CD4-positive, alpha-beta memory T cell (primary cell): ENCODE measurements at places on chromosomes 5 and 9.

- H3K4me1 ChIP-seq: no peaks in the 10 kb centered on the region
- no peak overlapping the region for H3K27ac ChIP-seq
- DNase-seq: no peak
- no peaks in the 10 kb centered on the region for H3K27me3 ChIP-seq
Measured at GRCh38 chr5:139212906-139213305, 14.7 kb upstream of the SIL1 start.

- no peak overlapping the region for H3K4me3 ChIP-seq
- H3K4me1 ChIP-seq: no peaks in the 10 kb centered on the region
- DNase-seq: no peak
- no peak overlapping the region for H3K27ac ChIP-seq
- no peaks in the 10 kb centered on the region for H3K36me3 ChIP-seq
- H3K27me3 ChIP-seq: no peaks in the 10 kb centered on the region
Measured at GRCh38 chr9:126342621-126343031, 16.0 kb downstream of the MVB12B start.

DNA sequence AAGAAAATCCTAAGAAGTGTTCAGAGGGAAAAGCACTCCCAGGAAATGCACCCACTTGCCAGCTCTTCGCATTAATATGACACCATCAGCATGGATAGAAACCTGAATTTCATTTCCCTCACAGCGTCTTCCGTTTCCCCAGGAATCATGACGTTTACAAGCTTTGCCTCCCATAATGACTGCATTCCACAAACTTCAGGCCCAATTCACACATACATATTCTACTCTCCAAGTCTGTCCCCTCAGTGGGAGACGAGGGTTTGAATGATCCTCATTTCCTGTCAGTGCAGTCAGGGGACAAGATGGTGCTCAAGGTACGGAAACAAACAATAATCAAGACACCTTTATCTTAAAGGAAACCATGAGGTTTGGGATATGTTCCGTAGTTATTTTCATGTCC lies 44.9 kb upstream of the MAN2A1 start:
- no peak overlapping the region for H3K27ac ChIP-seq
- no peak for DNase-seq
- no peaks in the 10 kb centered on the region for H3K36me3 ChIP-seq
- no peak overlapping the region for H3K4me3 ChIP-seq
- H3K27me3 ChIP-seq: no peaks in the 10 kb centered on the region
- H3K4me1 ChIP-seq: no peaks in the 10 kb centered on the region

DNA sequence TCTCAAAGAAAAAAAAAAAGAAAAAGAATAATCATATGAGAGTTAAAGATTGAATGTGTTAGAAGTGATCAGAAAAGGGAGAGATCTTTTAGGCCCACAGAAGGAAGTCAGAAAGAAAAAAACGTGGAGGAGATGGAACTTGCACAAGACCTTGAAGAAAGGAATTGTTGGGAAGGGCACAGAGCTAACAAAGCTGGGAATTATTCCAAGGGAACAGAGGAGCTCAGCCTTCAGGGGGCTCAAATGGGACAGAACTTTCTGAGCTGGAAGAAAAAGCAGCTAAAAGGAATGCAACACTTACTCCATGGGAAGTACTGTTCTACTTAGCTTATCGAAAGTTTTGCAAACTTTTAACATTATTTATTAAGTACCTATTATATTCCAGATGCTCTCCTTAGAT lies 153.4 kb upstream of the ADRA1B start:
- no peaks in the 10 kb centered on the region for H3K4me1 ChIP-seq
- no peaks in the 10 kb centered on the region for H3K27me3 ChIP-seq
- H3K27ac ChIP-seq: no peak overlapping the region

DNA sequence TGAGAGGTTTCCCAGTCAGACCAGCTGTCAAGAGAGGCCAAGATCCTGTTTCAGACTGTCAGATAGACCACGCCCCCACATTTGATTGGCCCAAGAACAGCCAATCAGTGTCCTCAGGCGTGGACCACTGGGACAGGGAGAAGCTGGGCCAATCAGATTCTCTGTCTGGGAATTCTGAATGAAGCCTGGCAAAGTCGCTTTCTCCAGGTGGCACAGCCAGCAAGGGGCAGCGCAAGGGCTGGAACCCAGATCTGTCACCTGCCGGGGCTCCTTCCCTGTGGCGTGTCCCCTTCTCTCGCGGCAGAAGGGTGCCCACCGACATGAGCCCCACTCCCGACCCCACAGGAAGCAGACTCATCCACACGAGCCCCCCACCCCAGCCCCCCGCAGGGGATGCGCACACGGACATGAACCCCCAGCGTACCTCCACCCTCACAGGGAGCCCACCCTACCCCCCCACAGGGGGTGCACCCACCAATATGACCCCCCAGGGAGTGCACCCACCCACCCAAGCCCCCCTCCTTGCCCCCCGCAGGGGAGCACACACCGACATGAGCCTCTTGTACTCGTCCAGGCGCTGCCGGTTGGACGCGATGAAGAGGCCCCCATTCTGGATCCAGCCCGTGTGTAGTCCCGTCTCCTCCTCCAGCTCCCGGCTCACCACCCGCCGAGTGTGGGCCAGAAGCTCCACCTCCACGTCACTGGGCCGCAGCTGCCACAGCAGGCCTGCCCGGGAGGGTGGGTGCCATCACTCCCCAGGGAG lies 6.1 kb downstream of the SARDH start:
- no peak overlapping the region for H3K27ac ChIP-seq
- no peak overlapping the region for H3K4me3 ChIP-seq
- H3K4me1 ChIP-seq: peaks cover 3% of the 10 kb centered on the region
- H3K36me3 ChIP-seq: no peaks in the 10 kb centered on the region

DNA sequence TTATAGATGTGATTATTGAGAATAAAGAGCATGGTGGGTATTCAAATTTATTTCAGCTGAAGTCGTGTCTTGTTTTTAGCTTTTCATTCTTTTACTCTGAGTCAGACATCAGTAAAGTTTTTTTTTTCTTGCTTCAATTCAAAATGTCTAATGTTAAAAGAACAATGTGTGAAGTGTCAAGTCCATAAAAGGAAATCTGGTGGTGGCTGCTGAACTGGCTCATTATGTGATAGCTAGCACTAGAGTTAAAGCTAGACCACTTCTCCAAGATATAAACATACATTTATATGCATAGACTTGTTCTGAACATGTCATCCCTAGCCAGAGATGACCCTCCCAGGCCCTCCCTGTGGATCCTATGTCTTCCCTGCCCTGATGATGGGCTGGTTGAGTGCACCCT lies 338.3 kb downstream of the RAB3C start:
- no peak overlapping the region for H3K4me3 ChIP-seq
- H3K27me3 ChIP-seq: no peaks in the 10 kb centered on the region
- no peak for DNase-seq
- no peak overlapping the region for H3K27ac ChIP-seq

- H3K4me3 ChIP-seq: no peak overlapping the region
- H3K36me3 ChIP-seq: no peaks in the 10 kb centered on the region
- no peaks in the 10 kb centered on the region for H3K4me1 ChIP-seq
- DNase-seq: no peak
Measured at GRCh38 chr9:37382982-37383357, 39.5 kb upstream of the GRHPR start.

- H3K36me3 ChIP-seq: no peaks in the 10 kb centered on the region
- no peaks in the 10 kb centered on the region for H3K27me3 ChIP-seq
- no peak for DNase-seq
- no peak overlapping the region for H3K4me3 ChIP-seq
Measured at GRCh38 chr5:851076-851475, 290 bp upstream of the ZDHHC11 start.

- H3K27ac ChIP-seq: no peak overlapping the region
- no peaks in the 10 kb centered on the region for H3K36me3 ChIP-seq
- no peak overlapping the region for H3K4me3 ChIP-seq
- no peaks in the 10 kb centered on the region for H3K4me1 ChIP-seq
Measured at GRCh38 chr9:91986248-91986647, 36.2 kb upstream of the ROR2 start.

GRCh38 chr9:81344366-81344765 lies 345.0 kb downstream of the TLE1 start:
- H3K4me3 ChIP-seq: no peak overlapping the region
- H3K27me3 ChIP-seq: no peaks in the 10 kb centered on the region
- no peak for DNase-seq
- no peaks in the 10 kb centered on the region for H3K36me3 ChIP-seq
- no peaks in the 10 kb centered on the region for H3K4me1 ChIP-seq

- no peak overlapping the region for H3K4me3 ChIP-seq
- DNase-seq: no peak
- H3K27ac ChIP-seq: no peak overlapping the region
- no peaks in the 10 kb centered on the region for H3K27me3 ChIP-seq
- no peaks in the 10 kb centered on the region for H3K36me3 ChIP-seq
- H3K4me1 ChIP-seq: peaks cover 86% of the 10 kb centered on the region
Measured at GRCh38 chr5:68242743-68243142, 27.2 kb downstream of the PIK3R1 start.

DNA sequence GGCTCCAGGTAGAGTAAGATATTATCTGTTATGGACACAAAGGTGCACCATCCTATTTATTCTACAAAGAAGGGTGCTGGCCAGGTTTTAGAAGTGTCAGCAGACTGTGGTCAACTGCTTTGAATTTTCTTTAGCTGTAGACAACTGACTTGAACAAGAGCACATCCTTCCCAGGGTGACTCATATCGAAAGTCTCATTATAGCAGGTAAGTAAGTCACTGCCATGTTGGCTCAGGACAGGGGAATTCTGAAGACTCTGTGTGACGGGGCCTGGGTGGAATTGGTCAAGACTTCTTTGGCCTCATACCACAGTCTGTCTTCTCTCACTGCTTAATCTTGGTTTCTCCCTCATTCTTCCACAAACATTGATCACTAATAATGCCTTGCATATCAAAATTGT lies 214.5 kb upstream of the CDH9 start:
- no peaks in the 10 kb centered on the region for H3K27me3 ChIP-seq
- no peaks in the 10 kb centered on the region for H3K36me3 ChIP-seq
- no peaks in the 10 kb centered on the region for H3K4me1 ChIP-seq
- DNase-seq: no peak

- H3K27ac ChIP-seq: no peak overlapping the region
- no peaks in the 10 kb centered on the region for H3K4me1 ChIP-seq
- H3K36me3 ChIP-seq: no peaks in the 10 kb centered on the region
- no peaks in the 10 kb centered on the region for H3K27me3 ChIP-seq
Measured at GRCh38 chr9:13252852-13253251, 26.6 kb downstream of the MPDZ start.

- DNase-seq: no peak
- H3K4me1 ChIP-seq: no peaks in the 10 kb centered on the region
- no peaks in the 10 kb centered on the region for H3K27me3 ChIP-seq
- H3K36me3 ChIP-seq: no peaks in the 10 kb centered on the region
Measured at GRCh38 chr5:161697001-161697400, 11.5 kb downstream of the GABRA6 start.

GRCh38 chr9:96453625-96454024 lies 3.7 kb downstream of the HABP4 start:
- DNase-seq: no peak
- no peak overlapping the region for H3K4me3 ChIP-seq
- no peaks in the 10 kb centered on the region for H3K36me3 ChIP-seq
- H3K4me1 ChIP-seq: peaks cover 23% of the 10 kb centered on the region

DNA sequence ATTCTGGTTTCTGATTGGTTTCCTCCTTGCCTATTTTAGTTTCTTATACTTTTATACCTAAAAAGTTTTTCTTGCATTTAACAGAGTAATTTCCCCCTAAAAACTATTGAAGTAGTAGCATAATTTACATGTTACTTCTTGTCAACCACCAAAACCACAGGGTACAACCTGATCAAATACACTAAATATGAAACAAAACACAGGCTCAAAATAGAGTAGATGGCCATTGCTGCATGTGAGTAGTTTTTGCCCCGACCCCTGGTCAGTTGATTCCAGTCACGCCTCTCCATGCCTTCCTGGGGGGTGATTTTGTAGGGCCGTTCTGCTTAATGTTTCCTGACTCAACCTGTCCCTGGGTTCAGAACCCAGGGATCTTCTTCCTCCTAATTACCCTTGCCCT lies 101.8 kb downstream of the TLE4 start:
- H3K36me3 ChIP-seq: no peaks in the 10 kb centered on the region
- no peak for DNase-seq
- H3K4me1 ChIP-seq: peaks cover 21% of the 10 kb centered on the region
- H3K27ac ChIP-seq: no peak overlapping the region
- H3K4me3 ChIP-seq: no peak overlapping the region
- no peaks in the 10 kb centered on the region for H3K27me3 ChIP-seq

- no peak overlapping the region for H3K27ac ChIP-seq
- H3K4me3 ChIP-seq: no peak overlapping the region
- DNase-seq: no peak
- no peaks in the 10 kb centered on the region for H3K36me3 ChIP-seq
- no peaks in the 10 kb centered on the region for H3K27me3 ChIP-seq
- no peaks in the 10 kb centered on the region for H3K4me1 ChIP-seq
Measured at GRCh38 chr5:151274666-151275065, 21.7 kb downstream of the GM2A start.

DNA sequence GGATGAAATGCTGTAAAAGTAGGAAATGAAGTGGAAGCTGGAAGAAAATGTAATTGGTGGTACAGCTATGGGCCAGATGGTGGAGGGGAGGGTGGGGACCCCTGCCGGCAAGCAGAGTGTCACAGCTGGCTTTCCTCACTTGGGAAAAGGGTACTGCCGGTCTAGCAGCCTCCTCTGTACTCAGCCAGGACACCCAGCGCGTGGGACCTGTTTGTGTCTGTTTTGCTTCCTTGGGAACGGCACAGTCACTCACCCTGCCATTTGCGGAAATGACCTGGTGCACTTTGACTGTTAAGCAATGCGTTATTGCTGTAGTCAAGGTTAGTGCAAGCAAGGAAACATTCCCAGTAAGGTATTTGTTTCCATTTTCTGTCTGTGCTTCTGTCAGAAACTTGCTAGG lies 10.1 kb downstream of the TMEM252 start:
- no peak overlapping the region for H3K27ac ChIP-seq
- no peak overlapping the region for H3K4me3 ChIP-seq
- no peak for DNase-seq
- H3K27me3 ChIP-seq: no peaks in the 10 kb centered on the region
- no peaks in the 10 kb centered on the region for H3K36me3 ChIP-seq

DNA sequence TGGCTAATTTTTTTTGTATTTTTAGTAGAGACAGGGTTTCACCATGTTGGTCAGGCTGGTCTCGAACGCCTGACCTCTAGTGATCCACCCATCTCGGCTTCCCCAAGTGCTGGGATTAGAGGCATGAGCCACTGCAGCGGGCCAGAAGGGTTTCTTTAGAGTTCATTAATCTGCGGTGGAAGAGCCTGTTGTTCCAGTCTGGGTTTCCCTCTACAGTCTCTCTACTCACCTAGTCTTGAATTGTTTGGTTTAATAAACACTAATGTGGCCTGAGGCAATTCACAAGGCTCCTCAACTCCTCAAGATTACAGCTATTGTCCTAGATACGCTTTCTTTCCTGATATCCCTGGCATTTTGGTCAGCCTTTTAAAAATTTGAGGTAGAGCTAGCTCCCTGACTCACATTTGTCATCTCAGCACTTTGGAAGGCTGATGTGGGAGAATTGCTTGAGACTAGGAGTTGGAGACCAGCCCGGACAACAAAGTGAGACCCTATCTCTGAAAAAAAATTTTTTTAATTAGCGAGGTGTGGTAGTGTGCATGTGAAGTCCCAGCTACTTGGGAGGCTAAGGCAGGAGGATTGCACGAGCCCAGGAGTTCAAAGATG lies 4.6 kb upstream of the SAR1B start:
- H3K36me3 ChIP-seq: no peaks in the 10 kb centered on the region
- H3K4me1 ChIP-seq: peaks cover 4% of the 10 kb centered on the region
- no peaks in the 10 kb centered on the region for H3K27me3 ChIP-seq
- H3K27ac ChIP-seq: no peak overlapping the region

- H3K4me3 ChIP-seq: peak overlapping the region; percentile 47
- H3K36me3 ChIP-seq: no peaks in the 10 kb centered on the region
- H3K4me1 ChIP-seq: peaks cover 65% of the 10 kb centered on the region
- H3K27ac ChIP-seq: peak overlapping the region; percentile 69
Measured at GRCh38 chr9:113578882-113579282, 115.4 kb downstream of the RGS3 start.

- H3K27ac ChIP-seq: no peak overlapping the region
- DNase-seq: no peak
- H3K27me3 ChIP-seq: no peaks in the 10 kb centered on the region
- no peaks in the 10 kb centered on the region for H3K36me3 ChIP-seq
- H3K4me1 ChIP-seq: no peaks in the 10 kb centered on the region
Measured at GRCh38 chr5:37683072-37683471, 156.8 kb downstream of the GDNF start.
